ENCODE measurements at places on chromosomes 3 and 15.

DNA sequence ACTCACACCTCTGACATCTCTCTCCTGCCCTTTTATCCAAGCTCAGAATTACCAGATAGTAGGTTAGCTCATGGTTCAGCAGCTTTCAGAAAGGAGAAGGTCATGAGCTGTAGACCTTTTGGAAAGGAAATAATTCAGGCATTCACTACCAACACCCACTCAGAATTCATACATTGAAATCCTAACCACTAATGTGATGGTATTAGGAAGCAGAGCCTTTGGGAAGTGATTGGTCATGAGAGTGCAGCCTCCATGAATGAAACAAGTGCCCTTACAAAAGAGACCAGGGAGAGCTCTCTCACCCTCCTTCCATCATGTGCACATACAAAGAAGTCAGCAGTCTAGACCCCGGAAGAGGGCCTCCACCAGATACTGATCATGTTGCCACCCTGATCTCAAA, 315.8 kb upstream of the CCDC54 start:
- no peak for DNase-seq

DNA sequence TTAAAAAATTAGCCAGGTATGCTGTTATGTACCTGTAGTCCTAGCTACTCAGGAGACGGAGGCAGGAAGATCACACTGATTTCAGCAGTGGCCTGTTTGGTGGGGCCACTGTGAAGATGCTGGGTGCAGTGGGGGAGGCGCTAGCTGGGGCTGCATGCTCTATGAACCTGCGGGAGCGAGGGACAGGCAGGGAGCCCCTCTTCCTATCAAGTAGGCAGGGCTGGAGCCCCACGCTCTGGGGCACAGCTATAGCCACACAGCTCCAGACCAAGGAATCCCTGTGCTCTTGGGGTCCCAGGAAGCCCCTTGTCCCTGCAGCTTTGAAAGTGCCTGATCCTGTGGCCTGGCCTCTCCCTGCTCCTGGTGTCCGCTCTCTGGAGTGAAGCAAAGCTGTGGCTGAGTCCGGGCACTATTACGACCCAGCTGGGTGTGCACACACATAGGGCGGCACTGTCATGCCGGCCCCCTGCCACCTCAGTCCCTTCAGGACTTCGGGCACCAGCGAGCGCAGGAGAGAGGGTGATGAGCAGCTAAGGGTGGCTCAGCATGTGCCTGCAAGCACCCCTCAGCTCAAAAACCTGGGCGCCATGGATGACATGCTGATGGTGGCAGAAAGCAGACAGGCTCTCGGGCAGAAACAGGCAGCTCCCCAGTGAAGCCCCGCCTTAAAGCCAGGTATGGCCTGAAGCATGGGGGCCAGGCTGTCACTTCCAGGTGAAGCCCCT, 262.6 kb downstream of the TBC1D5 start:
- no peak for DNase-seq

GRCh38 chr3:126031981-126032471, 51.9 kb downstream of the SLC41A3 start:
- DNase-seq: no peak

DNA sequence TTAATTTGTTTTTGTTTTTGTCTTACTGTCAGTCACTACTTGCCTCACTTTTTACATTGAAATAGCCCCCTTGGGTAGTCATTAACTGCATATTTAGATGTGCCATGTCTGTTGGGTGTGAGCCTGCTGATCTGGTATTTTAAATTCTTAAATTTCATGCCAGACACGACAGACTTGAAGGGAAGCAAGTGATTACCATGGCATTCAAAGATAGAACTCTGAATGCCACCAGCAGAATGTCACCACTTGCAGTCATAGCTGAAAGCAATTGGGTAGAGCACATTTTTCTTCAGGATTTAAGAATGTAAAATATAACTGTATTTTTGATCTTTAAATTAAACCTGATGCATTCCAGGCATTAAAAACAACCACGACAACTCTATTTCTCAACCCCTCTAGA, 396.5 kb upstream of the ATP10A start:
- DNase-seq: no peak

- DNase-seq: no peak
These were observed 243.9 kb downstream of the TBL1XR1 start for GRCh38 chr3:176953106-176954060.

DNA sequence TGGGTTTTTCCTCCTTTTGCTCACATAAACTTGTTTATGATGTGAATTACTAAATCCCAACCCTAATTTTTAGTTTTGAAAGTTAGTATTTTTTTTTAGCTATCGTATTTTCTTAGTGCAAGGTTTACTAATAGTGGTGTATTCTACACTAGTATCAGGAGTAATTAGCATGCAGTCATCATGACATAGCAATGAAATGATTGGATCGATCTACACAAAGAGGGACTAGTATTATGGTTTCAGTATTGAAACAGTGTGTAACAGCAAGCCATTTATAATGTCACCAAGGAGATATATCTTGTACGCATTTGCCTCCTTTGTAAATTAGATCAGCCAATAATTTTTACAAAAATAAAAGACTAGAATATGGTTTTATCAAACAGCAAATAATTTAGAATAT, 38.7 kb downstream of the RNF111 start:
- DNase-seq: no peak

Data from SW 1271 (cell line).